ENCODE measurements at places on chromosomes 2 and 18.

- no peak for DNase-seq
These were observed 67.9 kb upstream of the ST3GAL5 start for GRCh38 chr2:85956646-85957039.

- no peak for DNase-seq
These were observed 190.8 kb downstream of the ARHGAP28 start for GRCh38 chr18:6920099-6920955.

GRCh38 chr2:38109732-38110181 is 33.8 kb upstream of the CYP1B1 start:
- DNase-seq: no peak

GRCh38 chr2:73307720-73308119 is 14.4 kb upstream of the EGR4 start:
- no peak for DNase-seq

- DNase-seq: no peak
These were observed 9.8 kb downstream of the NR4A2 start for GRCh38 chr2:156322686-156323231.

DNA sequence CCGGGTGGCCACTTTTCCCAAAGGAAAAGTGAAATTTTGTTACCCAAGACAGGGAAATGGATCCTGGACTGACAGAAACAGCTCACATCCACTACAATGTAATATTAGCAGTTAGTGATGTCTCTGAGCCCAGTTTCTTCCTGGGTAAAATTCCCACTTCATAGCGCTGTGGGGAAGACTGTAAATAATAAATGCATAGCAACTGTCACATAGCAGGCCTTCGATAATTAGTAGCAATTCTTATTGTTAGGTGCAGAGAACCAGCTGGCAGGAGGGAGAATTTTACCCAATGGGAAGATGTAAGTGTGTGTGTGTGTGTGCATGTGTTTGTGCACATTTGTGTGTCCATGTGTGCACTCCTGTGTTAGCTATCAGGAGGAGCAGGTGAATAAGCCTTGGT is 221.5 kb downstream of the SLC4A3 start:
- DNase-seq: no peak

DNA sequence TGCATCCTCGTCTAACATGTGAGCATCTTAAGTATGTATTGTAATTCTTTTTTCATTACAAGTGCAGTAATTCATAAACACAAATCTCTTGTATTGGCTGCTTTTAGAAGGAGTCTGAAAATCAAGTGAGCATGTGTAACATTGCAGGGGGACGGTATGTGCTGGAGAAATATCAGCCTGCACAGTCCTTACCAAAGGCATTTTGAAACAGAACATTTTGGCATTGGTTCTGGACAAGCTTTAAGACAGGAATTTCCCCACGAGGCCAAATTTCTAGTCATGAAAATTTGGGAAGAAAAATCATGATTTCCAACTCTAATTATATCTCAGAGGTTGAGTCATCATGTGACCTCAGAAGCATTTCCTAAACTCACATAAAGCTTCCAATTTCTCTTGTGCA is 24.7 kb upstream of the NRP2 start:
- DNase-seq: no peak

DNA sequence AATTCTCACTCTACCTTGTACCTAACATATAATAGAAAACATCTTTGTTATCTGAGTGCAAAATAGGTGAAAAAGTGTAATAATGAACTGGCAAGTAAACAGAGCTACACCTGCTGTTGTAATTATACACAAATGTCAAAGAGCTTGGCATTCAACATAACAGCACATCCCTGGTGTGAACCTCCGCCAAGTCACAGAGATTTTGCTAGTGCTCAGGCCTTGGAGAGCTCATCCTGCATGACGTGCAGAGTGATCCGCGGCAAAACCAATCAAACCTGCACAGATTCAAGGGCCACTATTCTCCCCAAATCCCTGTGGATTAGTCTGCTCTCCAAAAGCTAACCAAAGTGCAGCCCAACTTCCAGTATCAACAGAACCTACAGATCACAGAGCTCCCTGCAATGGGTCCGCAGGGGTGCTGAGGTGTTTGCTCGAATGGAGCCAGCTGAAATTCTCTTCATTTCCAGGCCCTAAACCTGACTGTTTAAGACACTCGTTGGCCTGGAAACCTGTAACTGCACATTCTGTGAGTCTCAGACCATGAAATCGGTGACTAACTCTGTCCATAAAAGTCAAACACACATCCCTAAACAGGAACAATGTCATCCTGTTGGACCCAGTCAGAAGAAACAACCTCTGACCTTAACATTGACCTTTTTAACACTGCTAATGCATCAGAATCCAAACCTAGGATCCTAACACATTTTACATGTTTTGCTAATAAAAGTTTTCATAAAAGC is 111.8 kb downstream of the EPB41L3 start:
- DNase-seq: no peak

DNA sequence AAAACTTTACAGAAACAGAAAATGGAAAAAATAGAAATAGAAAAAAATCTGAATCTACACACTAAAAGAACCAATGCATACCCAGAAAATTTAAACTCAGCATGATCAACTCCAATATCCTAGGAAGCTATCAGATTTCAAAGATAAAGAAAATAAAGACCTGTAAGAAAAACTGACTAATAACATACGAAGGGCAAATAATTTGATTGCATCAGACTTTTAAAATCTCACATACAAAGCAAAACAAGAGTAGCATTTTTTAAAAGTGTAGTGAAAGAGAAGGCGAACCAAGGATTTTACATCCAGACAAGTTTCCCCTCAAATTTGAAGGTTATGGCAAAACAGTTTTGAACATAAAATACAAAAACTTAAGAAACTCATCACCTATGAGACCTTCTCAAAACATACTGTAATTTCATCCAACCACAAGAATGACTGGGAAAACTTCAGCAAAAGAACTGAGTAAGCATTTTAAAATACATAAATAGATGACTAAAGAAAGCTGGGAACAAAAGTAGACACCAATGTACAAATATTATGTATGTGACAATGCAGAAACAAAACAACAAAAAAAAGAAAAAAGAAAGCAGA is 54.8 kb downstream of the NBAS start:
- no peak for DNase-seq

DNA sequence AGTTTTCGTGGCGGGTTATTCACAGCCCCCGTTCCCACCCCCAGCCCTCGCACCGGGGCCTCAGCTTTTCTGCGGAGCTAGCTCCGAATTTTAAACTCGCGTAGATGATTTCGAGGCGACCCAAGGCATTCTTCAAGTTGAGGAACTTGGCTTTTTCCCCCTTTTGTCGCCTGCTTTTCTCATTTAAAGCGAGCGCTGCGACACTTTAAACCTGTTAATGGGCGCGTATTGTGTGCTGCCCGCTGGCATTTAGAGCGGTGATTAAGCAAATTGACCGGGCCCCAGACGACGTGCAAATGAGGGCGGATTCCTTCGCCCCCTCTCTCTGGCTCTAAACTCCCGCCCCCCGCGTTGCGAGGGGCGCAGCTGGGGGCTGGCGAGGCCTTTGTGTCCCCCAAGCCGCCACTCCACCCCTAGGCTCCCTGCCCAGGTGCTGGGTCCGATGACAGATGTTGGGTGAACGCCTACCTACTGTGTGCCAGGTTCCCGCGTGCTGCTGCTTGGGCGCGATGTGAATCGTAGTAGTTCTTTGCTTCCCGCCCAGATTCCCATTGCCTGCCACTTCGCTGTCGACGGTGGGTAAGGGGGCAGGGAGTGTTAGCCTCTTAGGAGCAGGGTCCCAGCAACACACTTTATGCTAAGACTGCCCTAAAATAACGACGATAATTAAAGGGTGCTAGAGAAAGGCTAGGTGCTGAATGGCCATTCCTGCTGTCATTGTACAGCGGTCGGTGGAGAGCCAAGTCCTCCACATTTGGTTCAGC is 1.9 kb downstream of the TCF7L1 start:
- no peak for DNase-seq

- DNase-seq: no peak
These were observed 40.3 kb upstream of the HNMT start for GRCh38 chr2:137924019-137924418.

DNA sequence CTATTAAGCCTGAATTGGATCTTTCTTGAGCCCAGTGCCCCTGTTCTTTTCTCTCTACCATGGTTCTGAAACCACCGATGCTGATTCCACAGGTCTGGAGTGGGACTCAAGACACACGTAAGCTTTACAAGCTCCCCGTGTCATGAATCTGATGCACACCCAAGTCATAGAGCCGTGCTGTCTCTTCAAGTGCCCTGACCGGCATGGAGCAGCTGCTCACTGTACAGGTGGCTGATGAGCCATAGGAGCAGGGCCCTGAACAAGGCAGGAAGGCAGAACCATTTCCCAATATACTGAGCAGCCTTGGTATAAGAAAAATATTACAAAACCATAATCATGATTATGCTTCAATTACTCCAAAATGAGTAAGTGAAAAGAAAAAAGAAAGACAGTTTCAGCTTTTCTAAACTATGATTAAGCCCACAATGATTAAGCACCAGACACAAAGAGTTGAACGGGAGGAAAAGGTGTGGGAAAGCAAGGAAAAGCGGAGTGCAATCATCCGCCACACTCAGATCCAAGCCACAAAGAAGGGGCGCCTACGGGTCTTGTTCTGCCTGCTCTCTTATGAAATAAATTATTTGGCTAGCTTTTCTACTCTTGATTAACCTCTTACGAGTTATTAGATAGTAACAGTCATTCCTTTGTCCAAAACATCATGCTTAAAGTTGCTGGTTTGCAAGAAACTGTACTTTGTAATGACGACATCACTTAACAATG is 41.7 kb downstream of the NOL10 start:
- DNase-seq: no peak

GRCh38 chr2:197085665-197086064 is 159.2 kb upstream of the PGAP1 start:
- DNase-seq: no peak

DNA sequence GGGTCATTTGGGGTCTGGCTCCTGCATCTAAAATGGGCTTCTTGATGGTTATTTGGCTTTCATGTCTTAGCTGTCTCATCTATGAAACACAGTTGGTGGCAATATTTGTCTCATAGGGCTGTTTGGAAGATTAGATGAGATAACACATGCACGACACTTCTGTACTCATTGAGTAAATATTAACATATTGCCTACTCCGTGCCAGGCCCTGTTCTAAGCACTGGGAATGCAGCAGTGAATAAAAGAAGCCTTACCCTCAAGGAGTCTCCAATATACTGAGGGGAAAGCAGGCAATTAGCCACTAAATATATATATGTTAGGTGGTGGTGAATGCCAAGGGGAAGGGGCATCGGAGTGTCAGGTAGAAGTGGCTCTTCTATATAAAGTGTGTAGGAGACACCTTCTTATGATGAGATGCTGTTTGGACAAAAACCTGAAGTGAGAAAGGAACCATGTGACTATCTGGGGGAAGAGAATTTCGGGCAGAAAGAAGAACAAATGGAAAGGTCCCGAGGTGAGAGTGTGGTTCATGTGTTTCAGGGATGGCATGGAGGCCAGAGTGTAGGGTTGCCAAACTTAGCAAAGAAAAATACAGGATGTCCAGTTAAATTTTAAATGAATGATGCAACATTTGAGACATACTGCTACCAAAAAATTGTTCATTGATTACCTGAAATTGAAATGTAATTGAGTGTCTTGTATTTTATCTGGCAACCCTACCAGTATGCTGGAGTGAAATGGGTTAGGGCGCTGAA is 11.8 kb downstream of the SLC3A1 start:
- DNase-seq: no peak

GRCh38 chr2:55296393-55296792 is 27.4 kb upstream of the MTIF2 start:
- no peak for DNase-seq

DNA sequence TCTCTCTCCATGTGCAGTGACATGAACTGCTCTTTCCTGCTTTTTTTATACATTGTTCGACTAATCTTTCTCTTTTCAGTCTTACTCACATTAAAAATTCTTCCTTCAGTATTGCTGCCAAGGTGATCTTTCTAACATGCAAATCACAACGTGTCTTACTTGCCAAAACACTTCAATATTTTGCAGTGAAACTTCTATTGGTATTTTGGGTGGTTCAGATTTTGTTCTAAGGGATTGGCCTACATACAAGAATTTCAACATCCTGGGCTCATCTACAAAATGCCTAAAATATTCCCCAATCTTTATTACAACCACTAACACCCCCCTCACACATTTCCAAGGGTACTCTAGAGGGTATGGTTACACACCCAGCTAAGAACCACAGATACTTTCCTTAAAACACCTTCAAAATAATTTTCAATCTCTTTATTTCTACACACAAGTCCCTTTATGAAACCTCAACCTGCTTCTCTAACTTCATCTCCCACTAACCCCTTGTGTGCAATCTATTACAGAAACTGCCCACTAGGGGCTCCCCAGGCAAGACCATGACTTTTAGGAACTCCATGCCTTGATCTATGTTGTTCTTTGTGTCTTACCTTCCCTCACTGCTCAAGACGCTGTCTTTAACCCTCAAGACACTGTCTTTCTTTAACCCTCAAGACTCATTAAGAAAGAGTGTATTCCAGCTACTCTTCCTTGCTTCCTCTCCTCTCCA is 50.9 kb downstream of the COL3A1 start:
- DNase-seq: no peak

GRCh38 chr2:136022396-136023146 is 37.1 kb upstream of the DARS1 start:
- DNase-seq: peak; percentile 92

GRCh38 chr2:233063269-233063975 is 3.3 kb downstream of the INPP5D start:
- no peak for DNase-seq

DNA sequence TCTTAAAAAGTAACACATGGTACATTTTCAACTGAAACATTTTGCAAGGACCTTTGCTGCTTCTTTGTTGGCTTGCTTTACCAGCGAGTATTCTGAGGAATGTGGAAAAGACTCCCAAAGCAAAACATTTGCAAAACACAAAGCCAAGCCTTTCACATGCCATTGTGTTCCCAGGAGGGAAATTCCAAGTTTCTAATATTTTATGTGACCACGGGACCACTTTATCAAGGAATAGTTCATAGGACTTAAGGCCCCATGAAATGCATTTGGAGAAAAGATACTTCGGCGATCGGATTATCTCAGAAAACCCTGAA is 26.2 kb downstream of the CYP27C1 start:
- DNase-seq: no peak

DNA sequence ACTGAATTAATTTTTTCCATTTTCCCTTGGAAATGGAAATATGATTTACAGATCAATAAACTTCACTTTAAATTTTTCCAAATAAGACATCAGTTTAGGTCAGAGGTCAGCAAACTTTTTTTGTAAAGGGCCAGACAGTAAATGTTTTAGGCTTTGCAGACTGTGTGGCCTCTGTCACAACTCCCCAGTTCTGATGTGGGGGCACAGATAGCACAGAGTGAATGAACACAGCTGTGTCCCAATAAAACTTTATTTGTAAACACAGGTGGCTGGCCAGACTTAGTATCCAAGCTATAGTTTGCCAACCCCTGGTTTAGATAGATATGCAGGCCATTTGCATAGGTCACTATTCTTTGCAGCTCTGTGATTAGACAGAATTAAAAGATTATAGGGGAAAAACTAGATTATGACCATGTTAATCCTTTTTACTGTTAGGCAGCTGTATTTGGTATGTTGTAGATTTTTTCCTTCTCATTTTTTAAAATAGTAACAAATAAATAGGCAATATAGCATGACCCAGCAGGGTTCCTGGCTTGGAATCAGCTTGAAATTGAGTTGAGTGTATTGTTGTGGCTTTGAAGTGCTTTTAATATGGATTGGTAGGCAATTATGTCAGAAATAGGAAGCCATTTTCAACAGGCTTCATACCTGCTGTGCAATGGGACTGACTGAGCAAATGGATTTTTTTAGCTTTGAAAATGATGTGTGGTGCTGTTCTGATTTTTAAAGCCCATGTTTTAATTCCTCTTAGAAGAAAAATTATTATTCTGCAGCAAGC is 59.7 kb downstream of the WDSUB1 start:
- no peak for DNase-seq

Measured in CD14-positive monocyte (primary cell).